Activated naive CD8-positive, alpha-beta T cell treated with anti-CD3 and anti-CD28 coated beads, Interleukin-2, amount 10 ng/mL, durations not matched to agents 7 days and 5 days (primary cell): ENCODE measurements at places on chromosomes 6 and 20. TPM values are rescaled to one million over a fixed set of nuclear protein-coding genes. Genes with fewer than 3 reads are reported as not detected.

GRCh38 chr6:114941078-114941477 lies 598.3 kb upstream of the HS3ST5 start:
- H3K4me1 ChIP-seq, result no peaks in the 10 kb centered on the region
- H3K4me3 ChIP-seq, result no peak overlapping the region
- H3K27me3 ChIP-seq, result no peaks in the 10 kb centered on the region

Gene TBC1D32
- 13.1 TPM for total RNA-seq

Gene AURKA
- total RNA-seq, result 60.1 TPM

DNA sequence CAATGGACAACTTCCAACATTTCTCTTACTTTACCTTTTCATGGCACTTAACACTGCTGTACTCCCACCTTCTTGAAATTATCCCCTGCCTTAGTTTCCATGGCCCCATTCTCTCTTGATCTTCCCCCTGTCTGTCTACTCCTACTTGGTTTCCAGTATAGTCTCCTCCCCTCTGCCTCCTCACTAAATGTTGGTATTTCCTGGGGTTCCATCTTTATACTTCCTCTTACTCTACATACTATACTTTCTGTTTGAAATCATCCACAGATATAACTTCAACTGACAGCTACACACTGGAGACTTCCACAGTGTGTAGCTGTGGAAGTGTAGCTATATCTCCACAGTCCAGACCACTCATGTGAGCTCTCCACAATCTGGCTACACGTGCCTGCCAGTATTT lies 13.5 kb downstream of the ZHX3 start:
- H3K4me1 ChIP-seq, result peaks cover 9% of the 10 kb centered on the region
- H3K36me3 ChIP-seq, result no peaks in the 10 kb centered on the region
- H3K27ac ChIP-seq, result no peak overlapping the region
- DNase-seq, result no peak
- no peak overlapping the region for H3K4me3 ChIP-seq

Gene DYNLRB1
- total RNA-seq, result 96.8 TPM

DNA sequence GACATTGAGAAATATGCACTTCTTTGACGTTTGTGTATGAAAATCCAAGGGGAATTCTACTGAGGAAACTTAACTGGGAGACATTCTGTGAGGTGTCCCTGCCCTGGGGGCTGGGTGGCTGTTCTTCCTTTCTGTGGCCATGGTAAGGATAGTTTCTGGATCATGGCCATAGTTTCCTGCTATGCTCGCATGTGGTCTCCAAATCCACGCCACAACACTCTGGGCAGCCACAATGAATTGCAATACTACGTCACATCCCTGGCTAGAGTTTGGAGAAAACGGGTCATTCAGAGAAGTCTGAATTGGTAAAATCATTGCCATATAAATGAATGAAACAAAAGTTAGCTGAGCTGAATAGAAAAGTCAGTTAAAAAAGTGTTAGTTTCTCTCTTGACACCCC lies 230.6 kb downstream of the UTRN start:
- no peaks in the 10 kb centered on the region for H3K27me3 ChIP-seq
- peaks cover 2% of the 10 kb centered on the region for H3K4me1 ChIP-seq
- DNase-seq, result no peak
- H3K36me3 ChIP-seq, result peaks cover 33% of the 10 kb centered on the region
- H3K4me3 ChIP-seq, result no peak overlapping the region

GRCh38 chr6:168091381-168092264 lies 12.6 kb upstream of the FRMD1 start:
- H3K4me3 ChIP-seq, result no peak overlapping the region
- DNase-seq, result no peak
- H3K27me3 ChIP-seq, result no peaks in the 10 kb centered on the region
- no peak overlapping the region for H3K27ac ChIP-seq
- H3K4me1 ChIP-seq, result no peaks in the 10 kb centered on the region
- H3K36me3 ChIP-seq, result no peaks in the 10 kb centered on the region

DNA sequence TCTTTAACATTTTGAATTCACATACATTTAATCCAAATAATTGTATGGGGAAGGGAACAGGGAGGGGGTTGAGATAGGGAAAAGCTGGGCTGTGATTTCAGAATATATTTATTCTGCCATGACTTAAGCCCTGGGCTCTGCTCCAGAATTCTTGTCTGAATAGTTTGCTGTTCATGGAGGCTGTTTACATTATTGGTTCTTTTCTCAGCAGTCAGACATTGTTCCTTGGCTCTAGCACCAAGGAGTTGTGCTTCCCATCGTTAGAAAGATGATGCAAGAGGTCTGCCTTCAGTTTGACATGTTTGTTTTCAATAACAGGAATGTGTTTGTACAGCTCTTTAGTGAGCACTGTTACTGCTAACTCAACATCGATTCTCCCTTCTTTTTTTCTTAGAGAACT lies 198.8 kb upstream of the CDYL start:
- no peak overlapping the region for H3K27ac ChIP-seq
- no peaks in the 10 kb centered on the region for H3K4me1 ChIP-seq
- no peak overlapping the region for H3K4me3 ChIP-seq
- H3K36me3 ChIP-seq, result no peaks in the 10 kb centered on the region
- peaks cover 6% of the 10 kb centered on the region for H3K27me3 ChIP-seq

DNA sequence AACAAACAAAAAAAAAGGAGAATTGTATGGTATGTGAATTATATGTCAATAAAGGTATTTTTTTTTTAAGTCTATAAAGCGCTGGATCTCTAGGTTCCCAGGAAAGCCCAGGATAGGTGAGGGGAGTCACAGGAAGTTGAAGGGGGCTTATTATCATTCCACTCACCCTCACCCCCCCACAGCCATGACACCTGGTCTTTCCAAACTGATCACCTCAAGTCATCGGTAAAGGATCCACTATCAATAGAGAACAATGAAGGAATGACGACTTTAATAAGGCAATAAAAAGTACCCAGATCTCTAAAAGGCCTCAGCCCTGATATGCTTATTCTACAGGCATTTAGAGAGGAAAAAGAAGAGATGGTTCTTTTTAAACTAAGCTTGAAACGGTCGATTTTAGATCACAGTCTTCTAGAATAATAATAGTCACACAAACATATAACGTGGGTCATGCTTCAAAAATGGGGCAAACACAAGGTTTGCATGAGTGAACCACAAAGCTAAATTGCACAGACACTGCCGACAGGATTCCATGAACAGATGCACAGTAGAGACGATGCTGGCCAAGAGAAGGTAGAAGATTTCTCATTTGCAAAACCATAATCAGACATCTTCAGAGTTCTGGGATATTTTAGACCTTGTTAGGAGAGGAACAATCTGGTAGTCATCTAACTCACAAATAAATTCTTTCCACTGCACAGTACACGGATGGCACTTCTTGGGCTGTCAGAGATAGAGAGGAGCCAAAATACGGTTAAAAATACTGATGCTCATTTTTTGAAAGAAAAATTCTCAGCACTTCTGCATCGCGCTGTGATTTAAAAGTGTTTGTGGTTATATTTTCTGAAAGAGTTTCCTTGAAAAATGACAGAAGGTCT lies 21.0 kb downstream of the ZMYND8 start:
- H3K36me3 ChIP-seq, result peaks cover 28% of the 10 kb centered on the region
- no peak overlapping the region for H3K27ac ChIP-seq
- DNase-seq, result no peak
- no peaks in the 10 kb centered on the region for H3K27me3 ChIP-seq

GRCh38 chr20:6974838-6975237 lies 207.4 kb downstream of the BMP2 start:
- no peak overlapping the region for H3K27ac ChIP-seq
- no peaks in the 10 kb centered on the region for H3K4me1 ChIP-seq
- no peaks in the 10 kb centered on the region for H3K36me3 ChIP-seq
- no peak overlapping the region for H3K4me3 ChIP-seq
- no peaks in the 10 kb centered on the region for H3K27me3 ChIP-seq

GRCh38 chr6:487956-488355 lies 96.4 kb downstream of the IRF4 start:
- DNase-seq, result no peak
- peak overlapping the region; percentile 66 for H3K27ac ChIP-seq
- peaks cover 27% of the 10 kb centered on the region for H3K36me3 ChIP-seq
